ENCODE measurements at places on chromosomes 3 and 15. TPM values are rescaled to one million over a fixed set of nuclear protein-coding genes. Genes with fewer than 3 reads are reported as not detected.

DNA sequence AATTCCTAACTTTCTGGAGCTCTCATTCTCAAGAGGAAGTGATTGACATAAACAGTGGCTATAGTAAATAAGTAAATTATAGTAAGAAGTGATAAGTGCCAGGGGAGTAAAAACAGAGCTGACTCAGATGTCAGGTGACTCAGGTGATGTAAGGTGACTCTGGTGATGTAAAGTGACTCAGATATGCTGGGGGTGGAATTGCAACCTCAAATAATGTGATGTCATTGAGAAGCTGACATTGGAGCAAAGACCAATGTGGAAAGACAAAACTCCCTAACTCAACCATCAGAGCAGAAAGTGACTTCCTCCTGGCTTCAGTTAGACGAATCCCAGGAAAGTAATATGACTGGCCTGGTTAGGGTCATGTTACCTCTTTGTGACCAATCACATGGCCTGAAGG lies 144.2 kb upstream of the SNTN start:
- no peak overlapping the region for H3K4me3 ChIP-seq
- no peaks in the 10 kb centered on the region for H3K4me1 ChIP-seq
- H3K27ac ChIP-seq, result no peak overlapping the region

GOLGA6D gene
- total RNA-seq, result not detected

- DNase-seq, result no peak
- H3K27ac ChIP-seq, result no peak overlapping the region
- no peaks in the 10 kb centered on the region for H3K36me3 ChIP-seq
- H3K4me1 ChIP-seq, result no peaks in the 10 kb centered on the region
- H3K27me3 ChIP-seq, result no peaks in the 10 kb centered on the region
Measured at GRCh38 chr15:87648278-87648677, 608.3 kb downstream of the NTRK3 start.

GRCh38 chr3:105352976-105353375 lies 13.7 kb upstream of the ALCAM start:
- peak overlapping the region; percentile 78 for H3K27ac ChIP-seq
- peaks cover 46% of the 10 kb centered on the region for H3K4me1 ChIP-seq
- DNase-seq, result no peak
- no peaks in the 10 kb centered on the region for H3K36me3 ChIP-seq
- H3K27me3 ChIP-seq, result no peaks in the 10 kb centered on the region

- H3K4me1 ChIP-seq, result no peaks in the 10 kb centered on the region
- H3K27ac ChIP-seq, result no peak overlapping the region
- DNase-seq, result no peak
- no peaks in the 10 kb centered on the region for H3K27me3 ChIP-seq
- no peaks in the 10 kb centered on the region for H3K36me3 ChIP-seq
- H3K4me3 ChIP-seq, result no peak overlapping the region
Measured at GRCh38 chr3:111498022-111498421, 44.0 kb upstream of the CD96 start.

DNA sequence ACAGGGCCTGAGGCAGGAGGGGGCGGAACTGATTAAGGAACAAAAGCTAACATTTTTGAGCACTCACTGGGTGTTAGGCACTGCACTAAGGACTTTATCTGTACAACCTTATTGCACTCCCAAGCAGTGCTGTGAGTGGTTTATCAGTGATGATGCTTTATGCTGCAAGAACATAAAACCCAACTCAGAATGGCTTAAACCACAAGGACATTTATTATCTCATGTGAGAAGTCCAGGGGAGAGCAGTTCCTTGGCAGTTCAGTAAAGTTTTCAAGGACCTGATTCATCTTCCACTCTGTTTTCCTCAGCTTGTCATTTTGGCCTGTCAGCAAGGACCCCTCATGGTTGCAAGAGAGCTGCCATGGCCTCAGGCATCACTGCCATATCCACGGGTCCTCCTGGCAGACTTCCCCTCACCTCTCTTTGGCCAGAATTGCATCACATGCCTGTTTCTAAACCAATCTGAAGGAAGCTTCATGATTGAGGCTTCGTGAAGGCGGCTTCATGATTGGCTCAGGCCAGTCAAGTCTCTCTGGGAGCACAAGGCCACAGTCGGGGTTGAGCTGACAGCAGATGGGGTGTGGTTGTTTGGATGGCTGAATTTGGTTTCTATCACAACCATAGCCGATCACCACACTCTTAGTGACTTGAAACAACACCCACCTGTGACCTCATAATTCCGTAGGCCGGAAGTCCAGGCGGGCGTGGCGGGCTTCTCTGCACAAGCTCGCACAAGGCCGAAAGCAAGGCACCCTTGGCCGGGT lies 15.8 kb downstream of the EFCC1 start:
- peaks cover 33% of the 10 kb centered on the region for H3K4me1 ChIP-seq
- H3K36me3 ChIP-seq, result no peaks in the 10 kb centered on the region
- H3K27me3 ChIP-seq, result no peaks in the 10 kb centered on the region
- peak overlapping the region; percentile 86 for H3K27ac ChIP-seq
- H3K4me3 ChIP-seq, result no peak overlapping the region
- no peak for DNase-seq

GRCh38 chr3:175378348-175378747 lies 519.2 kb downstream of the NAALADL2 start:
- H3K36me3 ChIP-seq, result no peaks in the 10 kb centered on the region
- no peaks in the 10 kb centered on the region for H3K4me1 ChIP-seq
- no peaks in the 10 kb centered on the region for H3K27me3 ChIP-seq
- no peak overlapping the region for H3K4me3 ChIP-seq

- no peak for DNase-seq
- H3K4me3 ChIP-seq, result no peak overlapping the region
- no peaks in the 10 kb centered on the region for H3K36me3 ChIP-seq
- peaks cover 14% of the 10 kb centered on the region for H3K4me1 ChIP-seq
- H3K27me3 ChIP-seq, result no peaks in the 10 kb centered on the region
- H3K27ac ChIP-seq, result no peak overlapping the region
Measured at GRCh38 chr3:23518441-23518840, 287.3 kb upstream of the UBE2E1 start.

GRCh38 chr15:25248583-25249235 lies 190.1 kb downstream of the UBE3A start:
- no peaks in the 10 kb centered on the region for H3K27me3 ChIP-seq
- H3K27ac ChIP-seq, result no peak overlapping the region
- no peaks in the 10 kb centered on the region for H3K4me1 ChIP-seq
- H3K36me3 ChIP-seq, result no peaks in the 10 kb centered on the region
- no peak overlapping the region for H3K4me3 ChIP-seq

HCLS1 gene
- 68.5 TPM for total RNA-seq

- H3K4me3 ChIP-seq, result no peak overlapping the region
- no peaks in the 10 kb centered on the region for H3K27me3 ChIP-seq
- H3K36me3 ChIP-seq, result no peaks in the 10 kb centered on the region
- H3K27ac ChIP-seq, result no peak overlapping the region
- no peaks in the 10 kb centered on the region for H3K4me1 ChIP-seq
Measured at GRCh38 chr3:29561651-29562149, 280.8 kb downstream of the RBMS3 start.

DNA sequence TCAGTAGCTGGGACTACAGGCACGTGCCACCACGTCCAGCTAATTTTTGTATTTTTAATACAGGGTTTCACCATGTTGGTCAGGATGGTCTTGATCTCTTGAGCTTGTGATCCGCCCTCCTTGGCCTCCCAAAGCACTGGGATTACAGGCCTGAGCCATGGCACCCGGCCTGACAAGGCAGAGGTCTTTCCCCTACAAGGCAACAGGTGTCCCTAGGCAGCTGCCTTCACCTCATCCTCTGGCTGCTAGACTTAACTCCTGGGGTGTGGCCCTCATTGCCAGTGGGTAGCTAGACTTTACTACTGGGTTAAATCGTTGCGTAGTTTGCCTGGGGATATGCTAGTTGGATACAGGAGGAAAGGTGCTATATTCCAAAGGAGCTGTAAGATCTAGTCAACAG lies 81.4 kb downstream of the CHRD start:
- no peaks in the 10 kb centered on the region for H3K27me3 ChIP-seq
- no peaks in the 10 kb centered on the region for H3K36me3 ChIP-seq
- H3K4me3 ChIP-seq, result no peak overlapping the region
- H3K27ac ChIP-seq, result no peak overlapping the region
- DNase-seq, result no peak
- peaks cover 16% of the 10 kb centered on the region for H3K4me1 ChIP-seq

DNA sequence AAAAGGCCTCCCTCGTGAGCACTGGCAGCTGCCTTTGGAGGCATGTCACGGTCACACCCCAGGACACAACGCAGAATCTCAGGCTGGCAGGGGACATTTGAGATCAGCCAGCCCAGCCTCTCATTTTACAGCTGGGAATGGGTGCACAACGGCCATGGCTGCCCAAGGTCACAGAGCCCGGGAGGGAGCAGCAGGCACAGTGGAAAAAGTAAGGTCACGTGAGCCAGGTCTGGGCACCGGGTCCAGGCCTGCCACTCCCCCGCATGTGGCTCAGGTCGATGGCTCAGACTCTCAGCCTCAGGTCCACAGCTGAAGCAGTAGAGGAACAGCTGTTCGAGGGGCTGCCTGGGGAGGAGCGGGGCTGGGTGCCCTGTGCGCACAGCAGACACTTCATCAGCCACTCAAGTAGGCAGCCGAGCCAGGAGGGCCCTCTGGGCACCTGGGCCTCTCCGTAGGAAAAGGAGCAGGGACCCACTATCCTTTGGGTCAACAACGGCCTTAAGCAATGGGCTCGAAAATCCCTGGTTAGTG lies 260.6 kb downstream of the GOLGA6L6 start:
- no peak overlapping the region for H3K4me3 ChIP-seq
- H3K27me3 ChIP-seq, result no peaks in the 10 kb centered on the region
- DNase-seq, result no peak
- H3K36me3 ChIP-seq, result no peaks in the 10 kb centered on the region

Data from endothelial cell of umbilical vein (primary cell).